ENCODE measurements at places on chromosomes 4 and X.

- DNase-seq: no peak
Observed at GRCh38 chr4:9952415-9952950, 68.8 kb downstream of the SLC2A9 start.

DNA sequence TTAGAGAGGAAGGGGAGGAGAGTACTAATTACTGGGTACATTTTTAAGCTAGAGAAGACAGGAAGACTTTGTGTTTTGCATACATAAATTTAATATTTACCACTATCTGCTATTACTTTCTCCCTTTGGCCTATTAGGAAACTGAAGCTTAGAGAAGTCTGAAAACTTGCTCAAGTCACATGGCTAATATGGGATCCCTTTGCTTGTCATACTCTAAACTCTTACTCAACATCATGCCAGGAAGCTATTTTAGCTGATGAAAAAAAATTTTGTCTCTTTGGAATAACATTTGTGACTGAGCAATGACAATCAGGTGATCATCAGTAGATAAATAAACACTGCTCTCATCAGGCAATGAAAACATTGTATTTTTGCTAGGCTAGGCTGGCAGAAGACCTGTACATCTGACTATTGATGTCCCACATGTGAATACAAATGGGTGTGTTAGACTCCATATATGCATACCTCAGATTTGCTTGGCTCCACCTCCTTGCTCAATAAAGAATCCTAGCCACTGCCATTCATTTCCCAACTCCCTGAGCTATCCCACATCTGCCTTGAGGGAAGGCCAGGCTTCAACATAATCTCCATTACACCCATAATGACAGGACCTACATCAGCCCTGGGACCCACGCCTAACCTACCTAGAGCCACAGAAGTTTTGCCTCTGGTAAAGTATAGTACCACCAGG, 17.0 kb upstream of the DCLK2 start:
- DNase-seq: no peak

GRCh38 chr4:74190919-74191397, 33.0 kb downstream of the MTHFD2L start:
- DNase-seq: no peak

DNA sequence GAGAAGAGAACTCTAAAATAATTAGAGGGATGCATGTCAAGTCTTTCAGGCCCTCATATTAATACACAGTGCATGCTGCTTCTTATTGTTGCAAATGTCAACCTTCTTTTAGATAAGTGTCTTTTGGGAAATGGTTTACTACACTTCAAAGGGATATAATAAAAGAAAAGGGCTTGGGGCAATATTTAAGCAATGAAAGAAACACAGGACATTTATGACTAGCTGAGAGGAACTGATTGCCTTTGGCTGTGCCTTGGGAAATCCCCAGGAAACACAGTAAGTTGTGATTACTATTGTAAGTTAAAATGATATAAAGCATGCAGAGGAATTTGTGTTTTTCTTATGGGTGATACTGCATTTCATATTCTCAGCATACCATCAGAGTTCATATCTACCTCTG, 1036.2 kb upstream of the GRID2 start:
- DNase-seq: no peak

- no peak for DNase-seq
Observed at GRCh38 chr4:87054900-87055299, 120.1 kb downstream of the AFF1 start.

- no peak for DNase-seq
Observed at GRCh38 chr4:119906277-119906676, 160.4 kb downstream of the MAD2L1 start.

- DNase-seq: no peak
Observed at GRCh38 chrX:154401045-154401799, 3.0 kb downstream of the RPL10 start.

- DNase-seq: no peak
Observed at GRCh38 chrX:25083661-25084060, 67.9 kb upstream of the ARX start.

DNA sequence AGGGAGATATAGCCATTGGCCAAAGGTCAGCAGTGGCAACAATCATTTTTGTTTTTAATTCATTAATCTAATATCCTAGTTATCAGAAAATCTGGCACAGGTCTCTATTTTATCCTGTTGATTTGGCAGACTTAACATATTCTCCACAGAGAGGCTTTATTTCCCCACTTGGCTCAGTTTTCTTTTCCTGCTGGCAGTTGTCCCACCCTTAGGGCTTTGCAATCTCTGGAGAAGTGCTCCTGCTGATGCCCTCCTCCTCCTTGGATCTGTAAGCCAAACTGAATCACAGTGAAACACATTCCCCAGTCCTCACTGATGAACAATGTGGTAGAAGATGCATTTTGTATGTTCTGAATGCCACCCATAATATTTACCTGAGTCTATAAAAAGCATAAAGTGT, 889.7 kb downstream of the PDHA2 start:
- no peak for DNase-seq

DNA sequence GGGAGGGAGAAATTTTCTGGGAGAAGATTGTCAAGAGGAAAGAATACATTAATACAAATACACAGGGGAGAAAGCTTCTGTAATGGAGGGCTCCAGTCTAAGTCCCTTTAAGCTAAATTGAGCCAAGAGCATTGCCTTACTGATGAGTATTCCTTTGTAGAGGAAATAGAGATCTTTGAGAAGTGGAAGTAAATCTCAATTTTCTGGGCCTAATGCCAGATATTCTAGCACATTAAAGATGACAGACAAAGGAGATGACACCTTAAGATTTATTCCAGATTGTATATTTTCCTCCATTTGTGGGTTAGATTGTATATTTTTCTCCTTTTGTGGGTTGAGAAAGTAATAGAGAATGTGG, 28.5 kb upstream of the SMAD1 start:
- DNase-seq: no peak

- DNase-seq: peak; percentile 28
Observed at GRCh38 chr4:242121-242848, 63.0 kb downstream of the ZNF732 start.

DNA sequence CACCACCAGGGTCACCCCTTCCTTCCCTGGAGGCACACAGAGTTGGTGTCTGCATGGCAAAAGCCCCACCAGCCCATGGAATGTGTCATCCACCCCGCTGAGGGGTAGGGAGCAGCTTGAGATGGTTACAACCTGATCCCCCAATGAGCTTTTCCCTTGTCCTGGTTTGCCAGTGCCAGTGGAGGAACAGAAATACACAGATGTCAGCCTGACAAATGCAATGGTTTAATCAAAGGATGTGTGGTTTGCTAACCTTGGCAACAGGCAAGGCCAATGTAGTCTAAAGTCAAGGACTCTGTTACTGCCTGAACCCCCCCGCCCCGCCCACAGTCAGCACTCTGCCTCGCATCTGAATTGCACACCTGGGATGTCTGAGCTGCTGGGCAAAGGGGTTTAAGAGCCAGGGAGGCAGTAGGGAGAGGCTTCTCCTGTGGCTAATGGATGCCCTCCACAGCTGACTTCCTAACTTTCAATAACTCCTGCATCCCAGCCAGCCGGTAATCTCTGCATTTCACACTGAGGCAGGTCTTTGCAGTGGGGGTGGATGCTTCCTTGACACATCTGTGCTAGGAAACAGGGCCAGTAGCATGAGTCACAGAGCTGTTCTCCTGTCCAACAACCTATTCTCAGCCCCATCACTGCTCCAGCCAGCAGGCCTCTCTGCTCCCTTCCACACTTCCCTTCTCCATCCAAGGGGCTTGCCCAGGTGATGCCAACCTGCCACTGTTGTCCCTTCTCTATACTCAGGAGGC, 137.5 kb downstream of the AMMECR1 start:
- no peak for DNase-seq

GRCh38 chrX:107626916-107627315, 1.4 kb upstream of the PRPS1 start:
- DNase-seq: no peak

- no peak for DNase-seq
Observed at GRCh38 chr4:42501624-42502401, 104.5 kb downstream of the SHISA3 start.

DNA sequence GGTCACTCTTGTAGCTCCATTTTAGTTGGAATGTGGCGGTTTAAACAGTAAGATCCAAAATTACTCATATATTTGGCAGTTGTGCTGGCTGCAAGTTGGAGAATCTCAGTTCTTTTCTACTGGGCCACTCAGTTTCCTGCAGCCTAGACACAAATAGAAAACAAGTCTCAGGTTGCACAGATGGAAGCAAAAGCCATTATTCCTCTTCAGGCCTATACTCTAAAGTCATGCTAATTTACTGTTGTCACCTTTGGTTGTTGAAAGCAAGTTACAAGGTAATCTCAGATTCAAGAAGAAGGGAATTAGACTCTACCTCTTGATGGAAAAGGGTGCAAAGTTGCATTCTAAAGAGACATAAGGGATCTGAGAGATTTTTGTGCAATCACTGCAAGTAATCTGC, 345.4 kb downstream of the ADAM29 start:
- no peak for DNase-seq

DNA sequence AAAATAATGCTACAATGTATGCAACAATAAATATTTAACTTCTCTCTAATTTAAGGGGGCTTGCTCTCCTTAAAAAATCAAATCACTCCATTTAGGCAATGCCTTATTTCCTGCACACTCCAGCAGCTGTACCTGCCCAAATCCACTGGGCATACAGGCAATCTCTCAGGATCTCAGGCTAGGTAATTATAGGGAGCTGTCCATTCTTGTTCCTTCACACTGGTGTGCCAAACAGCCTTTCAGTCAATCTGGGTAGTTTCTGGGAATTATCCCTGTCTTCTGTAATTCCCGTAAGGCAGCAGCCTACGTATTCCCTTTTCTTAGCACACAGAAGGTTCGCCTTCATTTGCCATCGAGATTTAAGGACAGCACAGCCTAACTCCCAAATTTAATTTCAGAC, 922.6 kb upstream of the SLIT2 start:
- DNase-seq: no peak

DNA sequence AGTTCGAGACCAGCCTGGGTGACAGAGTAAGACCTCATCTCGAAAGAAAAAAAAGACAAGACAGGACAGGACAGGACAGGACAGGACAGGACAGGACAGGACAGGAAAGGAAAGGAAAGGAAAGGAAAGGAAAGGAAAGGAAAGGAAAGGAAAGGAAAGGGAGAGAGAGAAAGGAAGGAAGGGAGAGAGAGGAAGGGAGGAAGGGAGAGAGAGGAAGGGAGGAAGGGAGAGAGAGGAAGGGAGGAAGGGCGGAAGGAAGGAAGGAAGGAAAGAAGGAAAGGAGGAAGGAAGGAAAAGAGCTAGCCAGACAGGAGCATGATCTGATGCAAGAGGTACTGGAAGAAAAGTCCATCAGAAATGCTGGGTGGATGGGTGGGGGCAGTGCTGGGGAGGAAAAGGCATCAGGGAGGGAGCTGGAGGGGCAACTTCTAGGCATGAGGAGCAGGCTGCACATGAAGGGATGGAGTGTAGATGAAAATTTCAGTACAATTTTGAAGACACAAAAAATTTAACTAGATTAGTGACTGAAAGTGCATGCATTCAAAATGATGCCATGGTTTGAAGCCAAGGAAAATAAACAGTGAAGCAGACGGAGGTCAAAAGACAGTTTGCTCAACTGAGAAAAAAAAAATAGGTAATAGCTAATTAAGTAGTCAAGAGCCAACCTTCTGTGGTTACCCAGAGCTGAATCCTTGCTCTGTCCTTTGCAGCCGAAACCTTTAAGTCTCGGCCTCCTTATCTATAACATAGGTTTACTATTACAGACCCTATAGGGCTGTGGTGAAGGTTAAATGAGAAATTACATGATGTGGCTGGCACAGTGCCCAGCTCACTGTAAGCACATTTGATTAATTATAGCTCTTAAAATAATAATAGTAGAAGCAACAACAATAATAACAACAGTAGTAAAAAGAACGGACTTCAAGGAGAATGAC, 59.9 kb downstream of the ZNF827 start:
- no peak for DNase-seq

- no peak for DNase-seq
Observed at GRCh38 chr4:82989575-82990429, 20.8 kb downstream of the LIN54 start.

DNA sequence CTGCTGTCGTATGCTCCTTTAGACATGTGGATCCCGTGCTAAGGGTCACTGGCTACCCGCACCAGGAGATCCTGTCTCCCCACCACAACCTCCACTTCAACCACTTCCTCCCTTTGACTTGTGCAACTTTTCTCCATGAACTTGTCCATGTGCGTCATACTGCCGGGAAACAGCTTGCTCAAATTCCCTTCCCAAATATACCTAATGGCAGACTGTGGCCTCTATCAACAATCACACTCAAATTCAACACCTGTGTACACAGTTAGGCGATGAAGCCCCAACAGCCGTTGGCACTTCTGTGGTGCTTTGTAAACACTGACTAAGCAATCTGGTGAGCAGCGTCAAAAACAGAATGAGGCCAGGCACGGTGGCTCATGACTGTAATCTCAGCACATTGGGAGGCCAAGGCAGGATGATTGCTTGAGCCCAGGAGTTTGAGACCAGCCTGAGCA, 49.5 kb downstream of the CD99L2 start:
- DNase-seq: no peak

DNA sequence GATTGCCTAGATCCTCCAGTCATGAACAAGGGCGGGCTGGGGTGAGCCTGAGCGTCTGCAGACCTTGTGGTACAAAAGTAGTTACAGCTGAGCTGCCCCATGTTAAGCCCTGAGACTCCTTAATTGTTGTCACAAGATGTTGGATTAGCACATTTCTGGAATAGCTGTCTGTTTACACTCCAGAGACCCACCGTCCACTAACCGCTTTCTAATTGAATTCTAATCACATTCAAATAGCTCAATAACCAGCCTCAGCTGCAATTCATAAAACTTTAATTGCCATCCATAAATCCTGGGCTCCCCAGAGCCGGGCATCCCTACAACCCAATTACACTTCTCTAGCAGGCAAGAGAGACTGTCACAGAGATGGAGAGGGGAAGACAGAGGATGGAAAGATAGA, 1.6 kb upstream of the GSX2 start:
- DNase-seq: no peak

DNA sequence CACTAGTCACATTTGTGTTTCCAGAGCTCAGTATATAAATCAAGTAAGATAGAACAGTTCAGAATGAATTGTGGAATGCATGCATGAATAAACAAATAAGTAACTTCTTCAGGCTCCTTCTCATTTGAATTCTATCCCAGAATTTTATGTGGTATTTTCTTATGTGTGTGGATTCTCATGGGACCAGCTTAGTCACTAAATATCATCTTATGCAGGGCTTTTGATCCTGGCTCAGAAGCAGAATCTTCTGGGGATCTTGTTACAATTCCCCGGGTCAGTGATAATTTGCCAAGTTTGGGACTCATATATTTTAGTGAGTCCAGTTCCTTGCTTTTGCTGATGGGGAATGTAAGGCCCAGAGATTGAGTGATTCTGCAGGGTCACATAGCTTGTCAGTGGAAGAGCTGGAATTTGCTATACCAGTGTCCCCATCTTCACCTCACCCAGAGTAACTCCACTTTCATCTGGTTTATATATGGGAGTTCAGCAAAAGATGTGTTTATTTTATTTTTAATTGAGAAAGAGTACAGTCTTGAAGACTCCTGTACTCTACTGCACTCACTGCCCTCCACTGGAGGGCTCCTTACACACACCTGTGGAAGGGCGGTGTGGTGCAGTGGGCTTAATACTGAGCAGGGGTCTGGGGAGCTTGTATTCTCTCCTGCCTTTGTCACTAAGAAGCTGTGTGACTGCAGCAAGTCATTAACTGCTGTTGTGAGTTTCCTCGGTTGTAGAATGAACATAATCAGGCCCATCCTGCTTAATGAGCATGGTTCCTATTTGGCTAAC, 198.2 kb upstream of the CXorf66 start:
- no peak for DNase-seq

- peak; percentile 48 for DNase-seq
Observed at GRCh38 chrX:71618303-71618721, at the start of gene CXCR3. Gene CXCR3 (minus strand): TSS chrX:71618511. CDS start chrX:71618449, 62 bp downstream.

GRCh38 chr4:68773699-68774098, 42.1 kb upstream of the UGT2B10 start:
- no peak for DNase-seq

GRCh38 chr4:15776871-15777648, 1.1 kb upstream of the CD38 start:
- no peak for DNase-seq
